ENCODE measurements at places on chromosomes 7 and 10.

DNA sequence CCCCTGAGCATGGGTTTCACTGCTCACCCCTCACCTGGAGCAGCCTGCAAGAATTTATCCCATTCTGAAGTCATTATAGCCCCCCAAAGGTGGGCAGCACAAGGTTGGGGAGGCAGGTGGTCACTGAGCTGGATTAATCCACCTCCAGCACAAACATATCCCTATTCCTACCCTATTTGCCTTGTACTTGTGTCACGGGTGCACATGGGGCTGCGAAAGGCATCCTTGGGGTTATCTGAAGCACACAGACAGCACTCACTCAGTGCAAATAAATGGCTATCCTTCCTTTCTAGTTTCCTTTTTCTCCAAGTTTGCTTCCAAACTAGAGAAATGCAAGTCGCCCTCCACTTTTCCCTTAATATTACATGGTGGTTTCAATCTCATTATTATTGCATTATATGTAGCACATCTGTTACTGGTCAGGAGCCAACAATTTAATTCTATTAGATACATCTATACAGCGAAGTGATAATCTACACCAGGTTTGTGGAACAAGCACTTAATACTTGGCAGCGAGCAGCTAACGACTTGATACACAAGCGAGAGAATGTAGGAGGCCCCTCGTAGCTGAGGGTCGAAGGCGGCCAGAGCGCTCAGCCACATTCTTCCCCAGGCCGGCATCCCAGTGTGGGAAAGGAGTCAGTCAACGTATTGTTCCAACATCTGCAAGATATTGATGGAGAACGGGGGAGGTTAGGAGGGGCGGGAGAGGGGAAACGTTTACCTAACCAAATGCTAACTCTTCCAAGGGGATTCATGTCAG is 121.3 kb upstream of the HABP2 start:
- DNase-seq = no peak

DNA sequence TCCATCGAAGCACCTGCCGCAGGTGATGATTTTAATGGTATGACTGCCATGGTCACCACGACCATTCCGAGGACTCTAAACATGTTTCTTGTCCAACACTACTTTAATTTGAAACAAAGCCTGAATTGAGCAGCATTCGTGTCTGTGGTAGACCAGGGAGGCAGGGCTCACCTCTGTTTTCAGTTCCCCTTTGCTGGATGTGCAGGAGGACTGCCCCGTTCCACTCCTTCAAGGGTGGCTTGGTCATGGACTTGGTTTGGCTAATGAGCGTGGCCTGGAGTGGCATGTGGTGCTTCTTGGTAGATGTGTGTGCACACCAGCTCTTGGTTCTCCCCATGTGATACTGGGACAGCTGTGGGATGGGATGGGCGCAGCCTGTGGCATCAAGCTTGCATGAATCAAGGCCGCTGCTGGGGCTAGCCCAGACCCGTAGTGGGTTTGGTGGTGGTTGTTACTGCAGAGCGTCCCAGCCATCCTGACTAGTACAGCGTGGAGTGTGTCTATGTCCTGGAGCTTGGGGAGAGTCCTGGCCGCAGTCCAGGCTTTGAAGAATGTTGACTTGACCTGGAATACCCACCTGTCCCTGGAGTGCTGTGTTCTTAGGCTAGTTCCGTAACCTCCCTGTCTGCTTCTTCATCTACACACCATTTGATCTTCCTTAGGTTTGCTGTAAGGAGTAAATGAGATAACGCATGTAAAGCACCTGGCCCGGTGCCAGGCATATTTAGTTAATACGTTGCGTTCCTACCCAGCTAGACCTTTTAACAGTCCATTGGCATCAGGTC is 34.8 kb downstream of the MGMT start:
- no peak for DNase-seq

- DNase-seq = no peak
Measured at GRCh38 chr10:99143011-99143410, 92.6 kb downstream of the HPSE2 start.

DNA sequence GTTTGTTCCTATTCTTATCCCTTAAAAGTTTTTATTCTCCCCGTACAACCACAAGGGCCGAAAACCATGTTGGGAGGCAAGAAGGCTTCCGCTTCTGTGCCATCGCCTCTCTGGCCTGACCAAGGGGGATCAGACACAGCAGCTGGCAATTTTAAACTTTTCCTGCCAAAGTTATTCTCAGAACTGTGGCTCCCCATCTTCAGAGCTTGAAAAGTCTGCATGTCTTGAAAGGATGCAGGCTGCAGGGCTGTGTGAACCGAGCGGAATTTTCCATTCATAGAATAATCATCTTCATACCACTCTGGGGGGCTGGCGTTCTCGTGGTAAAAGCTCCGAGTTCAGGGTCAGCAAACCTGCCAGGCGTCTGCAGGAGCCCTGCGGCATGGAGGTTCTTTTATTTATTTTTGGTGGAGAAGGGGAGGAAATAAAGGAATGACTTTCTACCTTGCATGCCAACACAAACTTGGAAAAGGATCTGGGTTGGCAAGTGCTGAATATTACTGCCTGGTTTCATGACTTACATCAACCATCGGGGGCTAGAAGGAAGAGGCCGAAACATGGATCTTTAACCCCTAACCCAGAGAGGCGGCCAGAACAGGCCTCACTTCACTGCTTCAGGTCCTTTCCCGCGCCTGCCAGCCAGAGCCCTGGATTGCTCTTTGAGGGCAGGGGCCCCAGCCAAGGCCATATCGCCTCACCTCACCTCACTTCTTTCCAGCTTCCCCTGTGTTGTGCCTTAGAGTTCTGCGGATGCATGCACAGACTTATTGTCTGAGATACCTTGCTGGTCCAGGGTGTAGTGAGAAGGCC is 3.0 kb upstream of the NANOS1 start:
- DNase-seq = no peak

DNA sequence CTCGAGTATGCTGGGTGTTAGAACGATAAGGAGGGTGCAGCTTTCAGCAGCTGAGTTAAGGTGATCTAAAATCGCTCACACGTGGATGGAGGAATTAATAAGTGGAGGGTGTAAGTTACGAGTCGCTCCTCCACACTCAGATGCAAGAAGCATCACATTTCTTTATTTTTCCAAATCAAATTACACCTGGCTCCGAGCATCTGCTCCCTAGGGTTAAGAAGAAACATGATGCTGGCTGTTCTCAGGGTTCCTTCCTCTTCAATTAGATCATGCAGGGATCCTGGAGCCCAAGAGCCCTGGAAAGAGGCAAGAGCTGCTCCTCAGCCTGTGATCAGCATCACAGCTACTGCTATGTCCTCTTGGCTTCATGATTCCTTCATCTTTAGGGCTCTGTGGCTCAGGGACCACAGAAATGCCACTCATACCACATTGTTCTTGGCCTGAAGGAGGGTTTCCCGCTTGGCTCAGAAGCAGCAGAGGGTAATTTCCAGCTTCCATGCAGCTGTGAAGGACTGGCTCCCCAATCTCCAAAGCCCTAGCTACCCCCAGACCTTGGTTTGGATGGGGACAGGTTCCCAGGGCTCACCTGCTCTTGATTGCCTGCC is 235.9 kb upstream of the ZNF32 start:
- no peak for DNase-seq

DNA sequence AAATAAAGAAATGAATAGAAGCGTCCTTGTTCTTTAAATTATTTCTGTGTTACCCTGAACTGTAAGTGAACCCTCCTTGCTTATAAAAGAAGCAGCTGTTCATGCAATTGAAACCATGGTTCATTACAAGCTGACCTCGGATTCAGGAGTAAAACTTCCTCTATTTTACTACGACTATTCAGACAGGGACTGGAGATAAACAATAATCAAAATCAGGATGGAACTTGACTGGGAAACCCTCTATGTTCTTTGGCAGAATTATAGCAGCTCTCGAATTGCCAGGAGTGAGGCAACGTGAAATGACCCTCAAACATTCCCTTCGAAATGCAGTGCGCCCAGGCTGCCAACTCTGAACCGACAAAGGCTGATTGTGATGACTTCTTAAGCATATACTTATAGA is 172.1 kb downstream of the CYP26A1 start:
- DNase-seq = peak; percentile 9

GRCh38 chr7:41758321-41758720 is 55.4 kb upstream of the INHBA start:
- no peak for DNase-seq

DNA sequence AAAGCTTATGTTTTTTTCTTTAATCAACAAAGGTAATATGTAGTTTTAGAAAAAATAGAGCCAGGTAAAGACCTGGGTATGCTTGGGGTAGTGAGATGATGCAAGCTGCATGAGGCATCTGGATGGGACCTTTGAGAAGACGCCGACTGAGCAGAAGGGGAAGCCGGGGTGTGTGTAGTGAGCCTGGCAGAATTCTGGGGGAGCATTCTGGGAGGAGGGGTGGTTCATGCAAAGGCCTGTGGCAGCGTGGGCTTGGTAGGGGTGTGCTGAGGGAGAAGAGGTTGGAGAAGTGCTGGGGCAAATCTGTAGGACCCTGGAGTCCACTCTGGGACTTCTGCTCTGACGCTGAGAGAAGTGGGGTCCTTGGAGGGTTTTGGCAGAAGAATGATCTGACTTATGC is 33.9 kb upstream of the SHH start:
- no peak for DNase-seq

DNA sequence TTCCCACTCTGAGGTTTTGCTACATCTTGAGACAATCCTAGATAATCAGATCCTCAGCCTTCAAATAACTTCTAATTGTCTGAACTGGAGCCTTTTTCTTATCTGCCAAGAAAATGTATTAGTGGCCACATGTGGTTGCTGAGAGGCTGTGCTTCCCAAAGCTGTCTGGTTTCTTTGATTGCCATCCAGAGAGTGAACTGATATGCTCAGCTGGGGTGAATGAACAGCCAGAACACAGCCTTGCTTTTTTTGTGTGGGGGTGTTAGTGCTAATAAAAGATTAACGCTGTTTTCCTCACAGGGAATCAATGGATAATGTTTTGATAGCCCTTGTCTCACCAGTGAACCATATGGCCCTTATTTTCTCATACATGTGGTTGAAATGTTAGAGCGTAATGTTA is 66.9 kb downstream of the BBS9 start:
- DNase-seq = no peak

DNA sequence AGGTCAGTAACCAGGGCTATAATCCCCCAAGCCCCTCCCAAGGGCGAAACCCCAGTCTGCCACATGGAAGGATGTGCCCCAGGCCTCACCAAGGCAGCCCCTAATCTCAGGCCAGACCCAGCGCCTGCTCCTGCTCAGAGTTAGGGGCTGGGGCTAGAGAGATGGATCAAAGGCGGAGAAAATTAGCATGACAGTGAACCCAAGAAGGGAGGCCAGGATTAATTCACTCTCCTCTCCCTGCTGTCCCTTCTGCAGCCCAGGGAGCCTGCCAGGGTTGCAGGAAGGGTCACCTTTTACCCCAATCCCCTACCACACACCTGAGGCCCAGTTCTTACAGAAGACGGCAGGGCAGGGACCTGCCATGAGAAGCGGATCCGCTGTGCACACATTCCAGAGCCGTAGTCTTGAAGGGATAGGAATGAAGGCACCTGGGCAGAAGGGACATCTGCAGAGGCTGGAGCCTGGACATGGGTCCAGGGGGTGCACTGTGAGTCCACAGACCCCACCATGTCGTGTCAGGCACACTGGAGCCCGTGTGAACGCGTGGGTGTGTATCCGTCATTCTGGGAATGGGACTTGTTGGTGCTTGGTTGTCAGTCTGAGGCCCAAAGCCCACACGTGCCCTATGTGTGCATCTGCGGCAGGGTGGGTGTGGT is 11.9 kb upstream of the ZMIZ1 start:
- no peak for DNase-seq

- no peak for DNase-seq
Measured at GRCh38 chr10:61961278-61961677, 59.8 kb downstream of the ARID5B start.

GRCh38 chr7:68309806-68310205 is 1288.5 kb upstream of the AUTS2 start:
- DNase-seq = no peak

- no peak for DNase-seq
Measured at GRCh38 chr10:73209705-73210104, 37.4 kb downstream of the DNAJC9 start.

DNA sequence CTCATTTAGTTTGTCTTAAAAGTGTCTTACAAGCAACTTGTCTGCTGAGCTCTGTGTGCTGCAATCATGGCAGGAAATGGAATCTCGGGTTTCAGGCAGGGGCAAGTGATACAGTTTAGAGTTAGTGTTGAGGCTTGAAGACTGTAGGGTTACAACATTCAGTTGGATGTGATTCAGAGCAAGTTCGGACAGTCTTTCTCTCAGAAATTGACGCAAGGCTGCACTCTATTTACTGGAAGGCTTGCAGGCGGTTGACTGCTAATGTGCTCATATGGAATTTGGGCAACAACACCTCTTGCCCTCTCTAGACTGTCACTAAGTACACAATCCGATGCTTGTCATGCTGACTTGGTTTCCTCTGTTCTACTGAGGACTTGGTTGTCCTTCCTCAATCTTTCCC is 161.7 kb upstream of the BMPER start:
- no peak for DNase-seq

- peak; percentile 37 for DNase-seq
Measured at GRCh38 chr10:45557275-45557905, 115.2 kb downstream of the ZFAND4 start.

DNA sequence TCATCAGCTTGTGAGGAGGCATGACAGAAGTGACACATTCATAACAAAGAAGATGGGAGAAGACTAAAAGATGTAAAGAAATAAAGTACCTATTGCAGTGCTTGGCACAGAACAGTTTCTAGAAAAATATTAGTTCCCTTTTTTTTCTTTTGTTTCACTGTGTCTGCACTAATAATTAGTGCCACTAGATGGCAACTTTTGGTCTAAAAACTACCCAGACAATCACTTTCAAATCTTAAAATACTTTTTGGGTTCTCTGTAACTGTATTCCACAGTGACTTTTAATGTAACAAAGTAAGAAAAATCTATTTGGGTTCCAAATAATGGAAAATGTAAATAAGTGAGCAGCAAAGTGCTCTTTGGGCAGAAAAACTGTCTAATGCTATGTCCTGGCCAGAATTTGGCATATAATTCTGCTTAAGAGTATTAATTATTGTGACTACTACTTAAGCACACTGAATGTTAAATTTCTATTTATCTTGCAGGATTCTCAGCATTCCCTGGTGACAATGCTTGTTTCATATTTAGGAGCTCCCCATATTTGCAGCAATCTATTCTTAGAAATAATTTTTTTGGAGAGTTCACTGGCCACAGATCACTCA is 134.8 kb upstream of the KIF5B start:
- DNase-seq = peak; percentile 41

DNA sequence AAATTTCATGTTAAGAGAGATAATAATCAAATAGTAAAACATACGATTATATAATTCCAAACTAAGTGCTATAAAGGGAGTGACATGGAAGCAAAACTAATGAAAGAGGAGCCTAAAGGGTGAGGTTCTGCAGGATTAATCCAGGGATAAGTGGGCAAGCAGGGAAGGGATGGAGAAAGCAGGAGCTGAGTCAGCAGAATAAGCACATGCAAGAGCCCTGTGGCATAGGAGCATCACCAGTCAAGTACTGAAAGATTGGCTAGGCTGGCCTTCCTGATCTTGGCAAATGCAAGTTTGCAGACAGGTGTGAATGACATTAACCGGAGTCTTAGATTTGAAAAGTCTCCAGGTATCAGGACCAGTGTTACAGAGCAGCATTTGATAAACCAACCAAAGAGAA is 336.4 kb downstream of the ELMO1 start:
- DNase-seq = no peak
